Activated naive CD8-positive, alpha-beta T cell treated with anti-CD3 and anti-CD28 coated beads, Interleukin-2, amount 50 U/mL, for 24 hours (primary cell): ENCODE measurements at places on chromosomes 6 and 20.

DNA sequence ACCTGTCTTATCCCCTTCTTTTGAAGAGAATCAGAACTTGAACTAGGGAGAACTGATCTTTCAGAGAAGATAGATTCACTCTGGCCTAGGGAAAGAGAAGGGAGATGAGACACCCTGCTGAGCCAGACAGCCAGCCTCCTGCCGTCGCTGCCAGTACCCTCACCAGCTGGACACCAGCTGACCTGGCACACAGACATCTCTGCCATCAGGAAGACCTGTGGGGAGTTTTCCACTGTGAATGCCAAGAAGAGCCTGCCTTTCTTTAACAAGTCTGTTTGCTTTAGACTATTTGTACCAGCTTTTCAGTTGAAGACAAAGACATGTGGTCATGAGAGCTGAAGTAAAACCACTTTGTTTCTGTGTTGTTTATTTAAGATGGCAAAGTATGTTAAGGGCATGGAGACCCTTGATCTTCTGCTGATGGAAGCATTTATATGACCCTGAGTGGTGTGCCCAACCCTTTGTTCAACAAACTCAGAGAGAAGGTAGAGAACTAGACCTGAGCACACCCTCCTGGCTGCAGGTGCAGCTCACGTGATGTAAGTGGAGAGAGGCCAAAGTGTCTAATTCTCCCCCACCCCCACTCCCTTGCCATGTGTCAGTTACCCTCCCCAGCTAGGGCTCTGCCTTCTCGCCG, 82.3 kb upstream of the SLC24A3 start:
- DNase-seq, result no peak

- DNase-seq, result no peak
These were observed 270.8 kb downstream of the SMOC2 start for GRCh38 chr6:168711666-168712300.

GRCh38 chr6:28425944-28426541, 17.2 kb downstream of the ZSCAN23 start:
- DNase-seq, result no peak

DNA sequence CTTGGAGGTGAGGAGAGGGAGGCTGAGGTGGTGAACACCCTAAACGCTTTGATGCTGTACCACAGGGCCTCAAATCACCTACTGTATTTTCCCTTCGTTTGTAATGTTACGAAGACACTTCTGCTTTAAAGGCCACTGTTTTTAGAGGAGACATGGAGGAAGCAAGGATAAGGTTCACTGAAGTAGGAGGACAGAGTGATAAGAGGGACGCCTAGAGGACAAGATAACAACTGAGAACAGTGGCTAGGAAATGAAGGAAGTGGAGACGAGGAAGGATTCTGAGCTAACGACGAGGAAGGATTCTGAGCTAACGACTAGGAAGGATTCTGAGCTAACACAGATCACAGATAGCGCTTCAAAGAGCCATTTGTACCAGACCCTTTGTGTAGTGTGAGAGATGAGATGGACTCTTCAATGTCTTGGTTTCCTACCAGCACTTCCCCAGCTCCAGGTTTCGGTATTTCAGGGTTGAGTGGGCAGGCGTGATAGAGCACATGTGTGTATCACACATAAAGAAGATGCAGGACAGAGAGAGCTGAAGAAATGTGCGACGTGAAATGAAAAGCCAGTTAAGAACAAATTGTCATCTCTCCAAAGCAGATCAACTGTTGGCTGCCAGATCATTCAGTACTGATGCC, 7.5 kb downstream of the SF3B5 start:
- no peak for DNase-seq

DNA sequence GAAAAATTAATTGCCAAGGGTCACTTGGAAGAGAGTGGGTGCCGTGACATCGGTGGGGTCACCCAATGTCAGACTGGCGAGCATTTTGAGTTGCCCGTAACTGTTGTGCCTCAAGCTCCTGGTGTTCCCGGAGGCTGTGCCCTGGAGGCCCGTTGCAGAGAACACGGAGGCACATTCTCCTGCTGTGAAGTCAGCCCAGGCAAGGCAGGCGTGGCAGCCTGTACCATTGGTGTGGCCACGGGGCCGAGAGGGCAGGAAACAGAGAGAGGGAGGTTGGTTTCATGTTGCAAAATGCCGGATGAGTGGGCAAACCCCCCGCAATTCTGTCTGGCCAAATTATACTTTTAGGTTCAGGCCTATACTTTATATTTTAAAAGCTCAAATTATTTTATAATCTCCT, 81.2 kb downstream of the THBS2 start:
- no peak for DNase-seq

- no peak for DNase-seq
These were observed 63.3 kb downstream of the ILRUN start for GRCh38 chr6:34633256-34633655.

DNA sequence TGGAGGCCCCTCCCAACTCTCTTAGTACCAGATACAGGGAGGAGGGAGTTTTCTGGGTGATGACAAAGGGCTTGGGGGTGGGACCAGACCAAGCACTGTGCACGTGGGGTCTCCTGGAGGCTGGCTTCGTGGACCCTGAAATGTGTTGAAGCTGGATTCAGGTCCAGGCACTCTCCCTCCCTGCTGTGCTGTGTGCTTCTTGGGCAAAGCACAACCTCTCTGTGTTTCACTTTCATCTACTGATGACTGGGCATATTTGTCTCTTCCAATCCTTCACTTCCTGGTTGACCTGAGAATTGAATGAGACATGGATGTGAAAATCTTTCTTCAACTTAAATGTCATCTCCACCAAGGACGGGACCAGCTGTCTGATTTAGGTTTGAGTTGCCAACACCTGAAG, 14.5 kb upstream of the MLN start:
- DNase-seq, result no peak

DNA sequence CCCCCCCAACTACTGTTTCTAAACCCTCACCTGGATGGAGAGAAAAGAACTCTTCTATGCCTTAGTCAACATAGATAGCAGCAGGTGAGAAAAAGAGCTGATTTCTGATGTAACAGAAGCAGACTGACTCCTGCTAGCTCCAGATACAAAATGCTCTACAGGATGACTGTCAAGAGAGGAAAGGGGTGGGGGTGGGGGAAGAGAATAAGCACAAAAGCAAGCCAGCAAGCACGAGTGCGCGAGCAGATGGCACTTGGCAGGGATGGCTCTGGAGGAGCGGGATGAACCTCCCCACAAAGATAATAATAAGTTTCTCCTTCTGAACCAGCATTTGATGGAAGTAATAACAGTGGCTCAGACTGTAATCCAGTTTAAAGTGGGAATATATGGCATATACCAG, 45.6 kb upstream of the SPDEF start:
- DNase-seq, result no peak

DNA sequence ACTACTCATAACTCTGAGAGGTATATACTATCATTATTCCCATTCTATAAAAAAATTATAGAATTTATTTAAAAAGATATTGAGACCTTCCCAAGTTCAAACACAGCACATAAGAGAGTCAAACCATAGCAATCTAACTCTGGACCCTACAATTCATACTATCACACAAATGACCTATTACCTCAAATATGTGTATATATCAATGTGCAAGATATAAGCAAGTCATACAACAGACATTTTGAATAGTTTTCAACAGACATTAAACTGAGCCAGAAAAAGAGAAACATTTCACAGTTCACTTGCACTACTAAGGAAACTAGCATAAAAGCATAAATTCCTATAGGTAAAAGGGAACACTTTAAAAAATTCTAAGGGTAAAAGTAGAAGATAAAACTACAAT, 11.7 kb downstream of the PHIP start:
- DNase-seq, result no peak

GRCh38 chr6:88670369-88670768, 293.0 kb downstream of the RNGTT start:
- no peak for DNase-seq

DNA sequence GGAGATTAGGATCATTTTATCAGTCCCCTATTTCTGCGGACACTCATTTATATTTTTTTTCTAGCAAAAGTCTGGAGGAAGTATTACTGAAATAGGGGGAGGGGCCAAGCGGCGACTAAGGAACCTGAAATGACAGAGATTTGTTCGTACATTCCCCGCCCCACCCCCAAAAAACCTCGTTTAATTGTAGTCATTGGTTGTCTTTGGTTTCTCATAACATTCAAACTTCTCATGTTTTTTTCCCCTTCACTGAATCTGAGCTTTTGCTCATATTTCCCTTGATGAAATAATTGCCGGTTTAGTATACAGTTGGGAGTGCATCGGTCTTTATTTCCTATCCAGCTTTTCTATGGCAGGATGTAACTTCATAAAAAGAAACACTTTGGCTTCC, 768 bp upstream of the FYN start:
- peak; percentile 76 for DNase-seq

- no peak for DNase-seq
These were observed 1.5 kb upstream of the EFHC1 start for GRCh38 chr6:52418606-52419005.

- DNase-seq, result no peak
These were observed 20.4 kb downstream of the HUS1B start for GRCh38 chr6:636488-636887.

DNA sequence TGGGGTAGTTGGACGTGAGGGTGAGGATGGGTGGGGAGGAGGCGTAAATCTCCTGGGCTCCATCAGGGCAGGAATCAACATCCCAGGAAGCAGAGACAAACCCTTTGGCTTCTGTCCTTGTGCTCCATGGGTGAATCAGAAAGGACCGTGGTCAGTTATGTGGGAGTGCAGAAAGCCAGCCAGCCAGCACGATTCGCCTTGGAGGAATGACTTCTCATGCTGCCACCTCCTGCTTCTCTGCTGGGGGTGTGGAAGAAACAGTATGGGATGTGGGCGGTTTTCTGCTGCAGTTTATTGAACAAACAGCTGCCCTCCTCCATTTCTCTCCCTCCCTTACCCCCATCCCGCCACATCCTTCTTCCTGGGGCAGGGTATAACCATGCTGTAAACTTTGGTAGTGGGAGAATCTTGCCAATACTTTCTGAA, 214.5 kb downstream of the SOX4 start:
- DNase-seq, result no peak

- no peak for DNase-seq
These were observed 17.8 kb upstream of the RSPO3 start for GRCh38 chr6:127100510-127101140.

- DNase-seq, result no peak
These were observed 77.4 kb downstream of the EDN3 start for GRCh38 chr20:59377842-59378241.

GRCh38 chr6:35731414-35731735, 5.5 kb upstream of the ARMC12 start:
- peak; percentile 98 for DNase-seq

DNA sequence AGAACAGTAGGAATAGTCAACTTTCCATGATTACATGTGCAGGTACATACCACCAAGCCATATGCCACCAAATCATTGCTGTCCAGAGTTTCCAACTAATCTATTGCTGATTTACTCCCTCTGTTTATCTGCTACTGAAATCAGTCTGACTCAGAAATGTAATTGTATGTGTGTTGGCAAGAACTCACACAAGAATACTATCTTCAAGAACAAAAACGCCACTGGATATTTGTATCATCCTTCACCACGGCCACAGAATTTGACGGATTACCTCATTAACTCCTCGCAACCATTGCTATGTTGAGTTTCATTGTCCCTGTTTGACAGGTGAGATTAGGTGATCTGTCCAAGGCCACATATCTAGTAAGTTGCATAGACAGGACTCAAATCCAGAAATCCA, 159.2 kb downstream of the GMPR start:
- DNase-seq, result no peak

DNA sequence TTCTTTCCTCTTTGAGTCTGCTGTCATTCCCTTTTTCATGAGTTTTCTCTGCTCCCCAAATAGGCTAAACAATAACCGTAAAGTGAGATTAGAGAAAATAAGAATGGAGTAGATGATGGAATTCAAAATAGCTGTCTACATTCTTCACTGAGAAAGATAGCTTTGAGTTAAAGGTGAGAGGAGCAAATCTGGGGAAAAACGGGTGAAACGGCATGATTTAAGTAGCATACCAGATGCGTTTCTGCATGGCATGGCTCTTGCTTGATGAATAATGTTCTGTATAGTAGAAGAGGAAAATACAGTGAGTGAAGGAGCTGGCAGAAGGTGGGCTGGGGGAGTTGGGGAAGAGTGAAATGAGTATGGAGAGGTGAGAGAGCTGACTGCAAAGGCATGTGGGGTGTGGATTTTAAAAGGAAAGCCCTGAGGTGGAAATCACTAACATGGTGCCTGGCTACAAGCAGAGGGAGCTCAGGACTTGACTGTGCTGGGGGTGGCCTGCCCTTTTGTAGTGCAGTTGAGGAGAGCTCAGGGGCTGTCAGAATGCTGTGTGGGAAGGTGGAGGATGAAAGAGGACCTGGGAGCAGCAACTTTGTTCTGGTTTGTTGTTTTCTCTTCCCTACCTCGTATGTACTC, 8.8 kb downstream of the BICRAL start:
- no peak for DNase-seq

DNA sequence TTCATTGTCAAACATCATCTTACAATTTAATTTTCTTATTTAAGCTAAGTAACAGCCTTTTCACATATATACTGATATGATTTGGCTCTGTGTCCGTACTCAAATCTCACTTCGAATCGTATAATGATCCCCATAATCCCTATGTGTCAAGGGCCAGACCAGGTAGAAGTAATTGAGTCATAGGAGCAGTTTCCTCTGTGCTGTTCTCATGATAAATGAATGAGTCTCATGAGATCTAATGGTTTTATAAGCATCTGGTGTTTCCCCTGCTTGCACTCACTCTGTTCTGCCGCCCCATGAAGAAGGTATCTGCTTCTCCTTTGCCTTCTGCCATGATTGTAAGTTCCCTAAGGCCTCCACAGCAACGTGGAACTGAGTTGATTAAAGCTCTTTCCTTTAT, 25.1 kb upstream of the CMTR1 start:
- DNase-seq, result no peak

- no peak for DNase-seq
These were observed 196.5 kb downstream of the BACH2 start for GRCh38 chr6:90100059-90100665.
